A549 treated with ZK216348 at 1 μM for 4 hours (cell line): ENCODE measurements at places on chromosomes 5 and 9. TPM values are rescaled to one million over a fixed set of nuclear protein-coding genes. Genes with fewer than 3 reads are reported as not detected.

Gene EDIL3
- total RNA-seq, result 0.06 to 0.31 TPM (median 0.19 TPM) in 5 replicates

Gene SLC25A2
- total RNA-seq, result not detected in 5 replicates

Gene DDX4
- not detected in 5 replicates for total RNA-seq

Gene SMIM27
- 13.2 to 19.4 TPM (median 14.9 TPM) in 5 replicates for total RNA-seq

Gene RNF44
- total RNA-seq, result 22.0 to 41.5 TPM (median 37.5 TPM) in 5 replicates

Gene REXO4
- 28.2 to 40.7 TPM (median 36.1 TPM) in 5 replicates for total RNA-seq

Gene TIMD4
- 0.85 to 1.7 TPM (median 1.4 TPM) in 5 replicates for total RNA-seq

Gene FAM169A
- 3.1 to 8.6 TPM (median 6.5 TPM) in 5 replicates for total RNA-seq

Gene PCDHGB7
- 0.05 to 0.08 TPM (median 0.06 TPM) in 3 of 5 replicates, not detected in the others for total RNA-seq

Gene MGAT4B
- total RNA-seq, result 183 to 244 TPM (median 236 TPM) in 5 replicates

Gene PCDHGC5
- not detected in 5 replicates for total RNA-seq

Gene C5orf63
- total RNA-seq, result 2.4 to 6.2 TPM (median 4.0 TPM) in 5 replicates

Gene IL5
- total RNA-seq, result not detected in 5 replicates

Gene SAXO1
- not detected in 5 replicates for total RNA-seq

Gene RANBP17
- 2.1 to 3.0 TPM (median 2.6 TPM) in 5 replicates for total RNA-seq

Gene PCDHB11
- total RNA-seq, result 0.05 to 0.20 TPM (median 0.08 TPM) in 4 of 5 replicates, not detected in the other

Gene GABRG2
- not detected in 5 replicates for total RNA-seq

Gene ELP1
- total RNA-seq, result 20.1 to 23.4 TPM (median 21.0 TPM) in 5 replicates

Gene SPATA31C1
- not detected in 5 replicates for total RNA-seq

Gene NFIB
- 6.1 to 12.1 TPM (median 10.8 TPM) in 5 replicates for total RNA-seq

Gene ASPN
- not detected in 5 replicates for total RNA-seq

Gene PTPRD
- 0.15 to 0.55 TPM (median 0.40 TPM) in 5 replicates for total RNA-seq

Gene TLE1
- total RNA-seq, result 79.7 to 94.0 TPM (median 81.8 TPM) in 5 replicates

Gene PCDHB6
- total RNA-seq, result 0.62 to 1.1 TPM (median 0.85 TPM) in 5 replicates

Gene NTRK2
- total RNA-seq, result 0.02 to 0.05 TPM (median 0.04 TPM) in 3 of 5 replicates, not detected in the others

Gene SLCO6A1
- total RNA-seq, result not detected in 5 replicates

Gene PCDHB14
- 0.11 to 0.13 TPM in 2 of 5 replicates, not detected in the others for total RNA-seq

Gene RORB
- not detected in 5 replicates for total RNA-seq

Gene SEMA4D
- 3.7 to 10.0 TPM (median 5.8 TPM) in 5 replicates for total RNA-seq

Gene TNC
- 0.59 to 2.3 TPM (median 1.0 TPM) in 5 replicates for total RNA-seq

Gene FGD3
- 0.13 to 0.36 TPM (median 0.17 TPM) in 5 replicates for total RNA-seq

Gene TTF1
- 12.5 to 20.8 TPM (median 14.3 TPM) in 5 replicates for total RNA-seq

Gene TXNDC8
- total RNA-seq, result not detected in 5 replicates
